ENCODE measurements at places on chromosomes 4 and X.
A peak's percentile ranks its signal among the peaks of the same experiment; 100 is the strongest.

DNA sequence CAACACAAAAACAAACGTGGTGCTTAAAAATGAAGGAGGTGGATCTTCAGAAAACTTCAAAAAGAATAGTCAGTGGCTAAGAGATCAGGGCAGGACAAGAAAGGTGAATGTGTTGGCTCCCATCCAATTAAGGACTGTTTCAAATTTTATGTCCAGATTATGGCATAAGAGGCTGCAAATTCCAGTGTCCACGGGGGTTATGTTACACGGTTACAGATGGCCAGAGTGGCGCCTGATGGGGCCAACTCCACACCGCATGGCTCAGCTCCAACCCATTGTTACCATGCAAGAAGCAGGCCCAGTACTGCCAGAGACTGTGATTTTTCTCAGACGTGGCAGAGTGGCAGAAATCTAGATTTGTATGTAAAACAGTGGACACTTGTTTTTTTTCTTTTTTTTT is 168.4 kb upstream of the TENM3 start:
- no peak for DNase-seq

- no peak for DNase-seq
Observed at GRCh38 chr4:384311-385010, 46.8 kb downstream of the ZNF141 start.

GRCh38 chr4:56448301-56448700 is 12.2 kb downstream of the PAICS start:
- DNase-seq = no peak

DNA sequence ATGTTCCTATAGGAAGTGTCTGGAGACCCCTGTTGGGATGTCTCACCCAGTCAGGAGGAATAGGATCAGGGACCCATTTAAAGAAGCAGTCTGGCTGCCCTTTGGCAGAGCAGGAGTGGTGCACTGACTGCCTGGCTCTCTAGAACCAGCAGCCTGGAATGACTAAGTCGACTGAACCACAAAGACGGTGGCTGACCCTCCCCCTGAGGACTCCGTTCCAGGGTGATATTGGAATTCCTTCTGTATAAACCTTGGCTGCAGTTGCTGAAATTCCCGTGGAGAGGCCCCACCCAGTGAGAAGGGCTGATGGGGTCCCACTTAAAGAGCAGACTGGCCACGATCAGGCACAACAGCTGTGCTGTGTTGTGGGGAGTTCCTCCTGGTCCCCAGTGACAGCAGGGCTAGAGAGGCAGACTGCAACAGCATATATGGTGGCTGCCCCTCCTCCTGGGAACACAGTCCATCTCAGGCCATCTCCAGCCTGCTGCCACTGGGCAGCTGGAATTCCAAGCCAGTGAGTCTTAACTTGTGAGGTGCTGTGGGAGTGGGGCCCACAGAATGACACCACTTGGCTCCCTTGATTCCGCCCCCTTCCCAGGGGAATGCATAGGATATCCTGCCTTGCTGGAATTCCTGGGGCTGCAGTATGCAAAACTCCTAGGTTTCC is 41.8 kb upstream of the RLIM start:
- no peak for DNase-seq

GRCh38 chrX:150508451-150509367 is 59.7 kb upstream of the MTM1 start:
- peak; percentile 48 for DNase-seq
